ENCODE measurements at places on chromosomes 16 and 17.

GRCh38 chr16:50267151-50267631 is 840 bp downstream of the ADCY7 start:
- DNase-seq: no peak

GRCh38 chr17:81553616-81554181 is 1.5 kb upstream of the FAAP100 start:
- DNase-seq: peak; percentile 14

GRCh38 chr16:57572978-57573728 is 30.7 kb downstream of the ADGRG5 start:
- no peak for DNase-seq

DNA sequence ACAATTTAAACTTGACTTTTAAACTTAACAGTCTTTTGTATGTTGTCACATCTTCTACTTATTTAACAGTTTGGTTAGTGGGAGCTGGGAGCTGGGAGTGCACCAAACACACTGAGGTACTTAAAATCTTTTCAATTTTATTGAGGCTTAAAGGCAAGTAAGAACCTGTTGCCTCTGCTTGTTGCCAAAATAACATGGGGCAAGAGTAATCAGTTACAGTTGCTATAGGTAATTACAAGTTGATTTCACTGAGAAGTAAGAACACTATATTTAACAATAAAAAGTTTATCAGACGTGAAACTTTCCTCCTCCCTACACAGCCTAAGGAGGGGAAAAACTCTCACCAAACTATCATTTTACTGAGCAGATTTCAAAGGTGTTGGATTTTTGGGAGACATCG is 135.2 kb downstream of the FTO start:
- no peak for DNase-seq

GRCh38 chr16:85172455-85173145 is 60.3 kb upstream of the CIBAR2 start:
- DNase-seq: no peak
